Activated naive CD8-positive, alpha-beta T cell treated with anti-CD3 and anti-CD28 coated beads, Interleukin-2, amount 50 U/mL, for 16 hours (primary cell): ENCODE measurements at places on chromosomes 4 and X.

DNA sequence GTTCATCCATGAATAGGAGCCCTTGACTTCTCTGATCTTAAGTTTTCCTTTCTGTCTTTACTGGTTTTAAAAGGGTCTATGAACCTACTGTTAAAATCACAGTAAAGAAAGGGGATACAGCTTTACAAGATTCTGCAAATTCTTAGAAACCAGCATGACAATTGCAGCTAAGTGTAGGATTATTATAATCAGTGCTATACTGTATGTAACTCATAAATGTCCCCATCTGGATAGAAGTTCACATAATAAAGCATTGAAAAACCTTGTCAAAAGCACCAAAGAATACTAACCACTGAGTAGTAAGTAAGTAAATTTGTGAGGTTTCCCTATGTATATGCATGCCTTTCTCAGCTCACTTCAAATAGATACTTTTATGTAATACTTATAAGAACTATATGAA is 724.6 kb downstream of the CENPC start:
- no peak for DNase-seq

GRCh38 chr4:99803566-99804101 is 13.0 kb upstream of the DAPP1 start:
- no peak for DNase-seq

- DNase-seq, result no peak
These were observed 61.9 kb downstream of the PRKG2 start for GRCh38 chr4:81152839-81153713.

DNA sequence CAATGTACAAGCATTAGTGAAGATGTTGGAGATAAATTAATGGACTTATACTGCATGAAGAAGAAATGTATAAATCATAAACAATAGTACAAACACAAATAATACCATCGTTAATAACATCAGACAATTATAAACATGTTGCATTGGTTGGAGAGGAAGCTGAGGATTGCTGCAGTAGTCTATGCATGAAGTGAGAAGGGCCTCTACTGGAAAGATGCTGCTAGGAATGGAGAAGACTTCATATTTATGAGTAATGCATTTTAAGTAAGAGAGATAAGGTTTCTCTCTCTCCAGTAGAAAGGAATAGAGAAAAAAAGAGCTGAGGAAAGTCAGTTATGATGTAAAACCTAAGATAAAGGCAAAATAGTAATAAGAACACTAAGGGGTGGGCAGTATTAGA is 247.8 kb downstream of the GRID2 start:
- DNase-seq, result no peak

DNA sequence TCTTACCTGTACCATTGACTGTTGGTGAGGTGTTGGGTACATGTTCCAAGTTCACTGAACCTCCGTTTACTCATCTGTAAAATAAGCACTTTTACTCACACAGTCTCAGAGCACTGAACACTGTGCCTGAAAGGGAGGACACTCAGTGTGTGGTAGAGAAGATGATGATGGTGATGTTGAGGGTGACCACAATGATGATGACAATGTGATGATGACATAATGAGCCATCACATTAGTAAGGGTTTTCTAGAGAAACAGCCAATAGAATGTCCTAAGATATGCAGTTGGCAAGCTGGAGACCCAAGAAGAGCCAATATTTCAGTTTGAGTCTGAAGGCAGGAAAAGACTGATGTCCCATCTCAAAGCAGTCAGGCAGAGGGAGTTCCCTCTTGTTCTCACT is 315.4 kb upstream of the IGFBP7 start:
- no peak for DNase-seq

DNA sequence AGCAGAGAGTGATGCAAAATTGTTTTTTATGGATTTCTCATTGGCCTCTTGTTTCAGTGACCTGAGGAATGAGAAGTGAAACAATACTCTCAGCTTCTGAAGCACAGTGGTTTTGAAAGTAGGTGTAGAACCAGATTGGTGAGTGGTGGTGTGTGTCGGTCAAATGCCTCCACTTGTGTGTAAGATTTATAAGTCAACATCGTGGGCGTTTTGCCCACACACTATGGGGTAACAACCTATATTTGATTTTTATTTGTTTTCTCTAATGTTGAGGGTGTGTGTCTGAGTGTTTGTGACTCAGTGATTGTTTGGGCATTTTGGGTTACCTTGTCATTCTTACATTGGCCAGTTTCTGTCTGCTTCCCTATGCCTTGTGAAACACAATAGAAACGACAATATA is 23.3 kb downstream of the ADGRL3 start:
- no peak for DNase-seq
